ENCODE measurements at places on chromosomes 6 and 20.
A peak's percentile ranks its signal among the peaks of the same experiment; 100 is the strongest.

DNA sequence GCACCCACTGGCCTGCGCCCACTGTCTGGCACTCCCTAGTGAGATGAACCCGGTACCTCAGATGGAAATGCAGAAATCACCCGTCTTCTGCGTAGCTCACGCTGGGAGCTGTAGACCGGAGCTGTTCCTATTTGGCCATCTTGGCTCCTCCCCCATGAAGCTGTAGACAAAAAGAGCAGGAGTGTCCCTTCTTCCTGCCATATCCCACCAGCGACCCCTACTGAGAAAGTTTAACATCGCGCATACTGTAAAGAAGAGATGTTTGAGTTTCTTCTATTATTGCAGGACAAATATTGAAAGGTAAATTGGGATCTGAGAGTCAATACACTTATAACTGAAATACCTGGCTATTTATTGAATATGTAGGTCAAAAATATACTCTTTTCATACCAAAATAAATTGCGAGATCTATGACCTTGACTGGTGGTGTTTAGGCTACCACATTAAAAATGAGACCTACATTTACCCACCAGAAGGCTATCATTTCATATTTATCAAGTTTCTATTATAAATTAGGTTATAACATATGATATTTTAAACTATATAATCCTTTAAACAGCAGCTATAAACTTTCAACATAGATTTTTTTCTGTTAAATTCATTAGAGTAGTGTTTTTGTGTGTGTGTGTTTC lies 586.3 kb downstream of the HTR1B start:
- DNase-seq = no peak

GRCh38 chr6:134630508-134631121 lies 312.7 kb upstream of the SGK1 start:
- no peak for DNase-seq

- no peak for DNase-seq
These were observed 65.9 kb downstream of the PPP1R14C start for GRCh38 chr6:150208611-150209352.

GRCh38 chr20:1242530-1242929 lies 16.7 kb downstream of the RAD21L1 start:
- no peak for DNase-seq

GRCh38 chr20:54345821-54346220 lies 129.6 kb upstream of the DOK5 start:
- no peak for DNase-seq

DNA sequence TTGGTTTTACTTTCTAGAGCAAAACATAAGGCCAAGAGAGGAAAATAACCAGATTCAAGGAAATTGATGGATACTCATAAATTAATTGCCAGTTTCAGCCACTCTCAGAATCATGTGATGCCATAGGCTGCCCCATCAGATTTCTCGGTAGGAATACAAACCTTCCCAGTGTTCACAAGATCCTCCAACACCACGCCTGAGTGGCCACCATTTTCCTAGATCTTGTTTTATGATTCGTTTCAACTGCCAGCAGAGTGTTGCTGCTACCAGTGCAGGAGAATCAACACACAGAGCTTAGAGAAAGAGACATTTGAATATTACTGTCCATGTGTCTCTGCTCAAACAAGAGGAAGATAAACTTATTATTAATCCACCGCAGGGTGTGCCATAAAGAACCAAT lies 434.2 kb upstream of the CDH4 start:
- no peak for DNase-seq

GRCh38 chr6:136823128-136823660 lies 802 bp downstream of the PEX7 start:
- DNase-seq = no peak

- DNase-seq = peak; percentile 21
These were observed 2.0 kb downstream of the FYN start for GRCh38 chr6:111871207-111871606.

DNA sequence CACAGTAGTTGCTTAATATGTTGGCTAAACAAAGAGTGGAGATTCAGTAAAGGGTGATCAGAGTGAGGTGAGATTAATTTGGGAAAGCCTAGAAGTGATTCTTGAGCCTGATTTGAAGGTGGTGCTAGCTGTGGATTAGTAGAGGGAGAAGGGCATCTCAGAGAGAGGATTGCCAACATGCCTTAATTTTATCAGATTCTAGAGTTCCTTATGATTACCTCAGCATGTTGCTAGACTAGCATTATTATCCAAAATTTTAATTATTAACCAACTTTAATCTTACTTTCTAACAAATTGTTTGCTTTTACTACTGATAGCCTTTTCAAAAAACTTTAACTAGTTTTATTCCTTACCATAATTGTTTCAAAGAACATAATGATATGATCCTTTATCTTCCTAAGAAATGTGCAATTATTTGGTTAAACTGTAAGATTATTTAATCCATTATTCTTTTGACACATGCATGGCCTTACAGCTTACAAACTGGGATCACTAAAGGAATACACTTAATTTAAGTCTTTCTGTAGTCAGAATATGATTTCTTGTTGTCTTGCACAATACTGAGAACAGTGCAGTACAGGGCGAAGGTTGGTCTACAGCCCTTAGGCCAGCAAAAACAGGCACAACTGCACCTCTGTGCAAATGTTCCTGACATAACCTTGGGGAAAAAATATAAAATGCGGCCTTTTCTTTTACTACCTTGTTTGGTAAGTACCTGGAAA lies 88.9 kb downstream of the SLC16A10 start:
- DNase-seq = no peak

DNA sequence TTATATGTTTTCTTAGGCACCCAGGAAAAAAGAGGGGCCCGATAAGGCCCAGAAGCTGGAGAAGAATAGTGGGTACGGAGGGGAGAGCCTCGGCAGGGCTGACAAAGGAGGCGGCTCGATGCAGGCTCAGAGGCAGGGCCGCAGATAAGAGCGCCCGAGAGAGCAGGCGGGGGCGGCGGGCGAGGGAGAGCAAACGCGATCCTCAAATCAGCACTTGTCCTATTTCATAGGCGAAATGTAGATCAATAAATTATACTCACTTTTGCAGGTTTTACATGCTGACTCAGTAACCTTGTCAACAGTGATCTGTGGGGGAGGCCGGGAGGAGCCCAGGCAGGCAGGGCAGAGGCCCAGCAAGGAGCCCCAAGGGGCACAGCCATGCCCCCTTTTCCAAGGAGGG lies 42.6 kb downstream of the GRM4 start:
- no peak for DNase-seq

- no peak for DNase-seq
These were observed 161.8 kb upstream of the KCNK16 start for GRCh38 chr6:39484276-39484675.

- no peak for DNase-seq
These were observed 119.9 kb upstream of the PRND start for GRCh38 chr20:4601630-4602296.

DNA sequence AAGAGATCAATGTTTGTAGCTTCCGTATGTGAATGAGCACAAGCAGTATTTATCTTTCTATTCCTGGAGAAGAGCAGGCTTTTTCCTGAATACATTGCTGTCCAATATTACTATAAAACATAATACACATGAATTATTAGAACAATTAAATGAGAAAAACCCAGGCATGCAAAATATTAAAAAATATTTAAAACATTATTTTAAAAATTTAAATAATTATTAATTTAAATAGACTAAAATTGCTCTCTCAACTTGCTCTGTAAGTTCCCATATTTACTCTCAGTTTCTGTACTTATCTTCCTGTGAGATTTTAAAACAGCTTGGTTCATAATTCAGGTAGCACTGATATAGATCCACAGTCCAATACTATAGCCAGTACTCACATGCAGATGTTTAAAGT lies 97.0 kb downstream of the PLCB1 start:
- DNase-seq = no peak

- DNase-seq = peak; percentile 5
These were observed 24.4 kb downstream of the CNBD2 start for GRCh38 chr20:35992713-35993335.

DNA sequence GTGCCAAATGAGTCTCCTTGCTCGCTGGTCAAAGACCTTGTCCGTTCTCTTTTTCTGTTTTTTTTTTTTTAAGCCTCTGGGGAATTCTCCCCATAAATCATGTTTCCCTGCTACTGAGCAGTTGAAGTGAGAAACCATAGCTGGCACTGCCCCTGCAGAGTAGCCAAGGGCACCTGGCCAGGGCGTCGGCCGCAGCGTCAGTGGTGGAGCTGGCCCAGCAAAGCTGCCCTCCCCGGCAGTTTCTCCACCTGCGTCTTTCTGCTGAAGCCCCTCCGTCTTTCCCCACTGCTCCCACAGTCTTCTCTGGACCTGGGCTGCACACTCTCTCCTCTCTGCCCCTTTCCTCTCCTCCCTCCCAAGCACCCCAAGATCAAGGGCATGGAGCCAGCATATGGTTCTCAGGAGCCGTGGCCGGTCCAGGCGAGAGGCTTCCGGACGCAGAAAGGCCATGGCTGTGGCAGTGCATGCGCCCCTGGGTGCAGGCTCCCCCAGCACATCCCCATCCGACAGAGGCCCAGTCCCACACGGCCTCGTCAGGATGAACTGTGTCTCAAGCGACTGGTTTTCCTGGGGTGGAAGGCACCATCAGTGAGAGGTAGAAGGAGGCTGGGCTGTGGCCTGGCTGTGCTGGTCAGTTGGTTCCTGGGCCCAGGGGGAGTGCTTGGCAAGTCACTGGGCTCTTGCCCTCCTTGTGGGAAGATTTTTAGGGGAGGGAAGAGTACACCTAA lies 218.1 kb downstream of the ERMARD start:
- DNase-seq = no peak

DNA sequence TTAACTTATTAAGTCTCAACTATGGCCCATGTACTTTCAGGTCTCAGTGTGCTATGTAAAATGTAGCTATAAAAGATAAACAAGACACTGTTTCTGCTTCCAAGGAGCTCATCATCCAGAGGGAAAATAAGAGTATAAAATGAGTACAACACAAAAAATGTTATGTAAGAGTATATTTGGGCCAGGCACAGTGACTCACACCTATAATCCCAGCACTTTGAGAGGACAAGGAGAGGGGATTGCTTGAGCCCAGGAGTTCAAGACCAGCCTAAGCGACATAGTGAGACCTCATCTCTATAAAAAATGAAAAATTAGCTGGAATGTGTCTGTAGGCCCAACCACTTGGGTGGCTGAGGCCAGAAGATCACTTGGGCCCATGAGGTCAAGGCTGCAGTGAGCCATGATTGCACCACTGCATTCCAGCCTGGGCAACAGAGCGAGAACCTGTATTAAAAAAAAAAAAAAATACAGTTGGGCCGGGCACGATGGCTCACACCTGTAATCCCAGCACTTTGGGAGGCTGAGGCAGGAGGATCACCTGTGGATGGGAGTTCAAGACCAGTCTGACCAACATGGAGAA lies 124.0 kb downstream of the EDN1 start:
- DNase-seq = no peak

DNA sequence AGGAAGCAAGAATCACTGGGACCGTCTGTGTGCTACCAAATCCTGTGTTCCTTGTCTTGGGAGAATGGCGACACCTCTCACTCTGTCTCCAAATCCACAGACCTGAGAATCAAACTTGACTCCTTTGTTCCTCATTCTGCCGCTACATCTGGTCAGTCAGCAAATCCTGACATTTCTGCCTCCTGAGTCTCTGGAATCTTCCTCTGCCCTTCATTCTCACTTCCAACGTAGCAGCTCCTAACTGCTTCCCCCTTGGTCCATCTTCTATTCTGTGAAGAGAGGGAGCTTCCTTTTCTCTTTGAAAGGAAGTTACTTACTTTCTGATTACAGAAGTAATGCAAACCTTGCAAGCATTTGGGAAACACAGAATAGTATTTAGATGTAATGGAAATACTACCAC lies 37.7 kb downstream of the SYTL3 start:
- DNase-seq = no peak
